ENCODE measurements at places on chromosomes 12 and 14.

- DNase-seq: no peak
Observed at GRCh38 chr14:34684578-34684977, 29.8 kb downstream of the CFL2 start.

GRCh38 chr14:56119201-56119981, 1.2 kb downstream of the PELI2 start:
- DNase-seq: no peak

GRCh38 chr12:54229624-54230212, 40.9 kb upstream of the SMUG1 start:
- DNase-seq: no peak

GRCh38 chr12:100715976-100716944, 78.3 kb upstream of the ANO4 start:
- no peak for DNase-seq
